ENCODE measurements at places on chromosomes 4 and X.

GRCh38 chr4:134691915-134692314 is 490.3 kb upstream of the PABPC4L start:
- DNase-seq: no peak

GRCh38 chrX:85215946-85216345 is 27.6 kb downstream of the SATL1 start:
- no peak for DNase-seq

- no peak for DNase-seq
Measured at GRCh38 chr4:147709999-147710398, 21.9 kb upstream of the ARHGAP10 start.

DNA sequence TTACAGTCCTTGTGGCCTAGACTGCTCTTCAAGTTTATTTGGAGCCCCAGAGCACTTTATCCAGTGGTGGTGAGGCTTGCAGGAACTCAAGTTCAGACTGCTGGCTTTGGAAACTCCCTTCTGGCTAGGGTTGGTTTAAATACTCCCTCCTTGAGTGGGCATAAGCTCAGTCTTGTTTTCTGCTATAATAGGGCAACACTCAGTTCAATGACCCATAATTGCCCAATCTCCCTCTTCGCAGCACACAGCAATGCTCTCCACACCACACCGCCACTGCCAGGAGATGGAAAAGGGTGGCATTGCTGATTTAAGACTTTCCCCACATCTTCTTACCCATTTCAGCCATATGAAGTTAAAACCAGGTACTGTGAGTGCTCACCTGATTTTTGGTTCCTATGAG is 27.9 kb upstream of the USP38 start:
- no peak for DNase-seq

DNA sequence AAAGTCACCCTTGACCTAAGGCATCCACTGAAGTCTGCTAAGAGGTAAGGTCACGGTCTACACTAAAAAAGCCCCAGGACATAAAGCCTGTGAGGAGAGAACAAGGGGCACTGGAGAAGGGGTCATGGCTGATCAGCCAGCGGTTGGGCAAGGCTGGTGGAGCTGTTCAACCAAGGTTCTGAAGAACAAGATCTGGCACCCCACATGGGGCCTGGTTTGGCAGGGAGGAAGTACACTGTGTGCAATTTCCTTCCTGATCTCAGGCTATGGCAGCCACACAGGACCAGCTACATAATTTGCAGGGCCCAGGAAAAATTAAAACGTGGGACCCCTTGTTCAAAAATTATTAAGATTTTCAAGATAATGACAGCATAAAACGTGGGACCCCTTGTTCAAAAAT is 14.1 kb upstream of the BRS3 start:
- DNase-seq: no peak

GRCh38 chr4:169921237-169921636 is 105.0 kb downstream of the MFAP3L start:
- no peak for DNase-seq

DNA sequence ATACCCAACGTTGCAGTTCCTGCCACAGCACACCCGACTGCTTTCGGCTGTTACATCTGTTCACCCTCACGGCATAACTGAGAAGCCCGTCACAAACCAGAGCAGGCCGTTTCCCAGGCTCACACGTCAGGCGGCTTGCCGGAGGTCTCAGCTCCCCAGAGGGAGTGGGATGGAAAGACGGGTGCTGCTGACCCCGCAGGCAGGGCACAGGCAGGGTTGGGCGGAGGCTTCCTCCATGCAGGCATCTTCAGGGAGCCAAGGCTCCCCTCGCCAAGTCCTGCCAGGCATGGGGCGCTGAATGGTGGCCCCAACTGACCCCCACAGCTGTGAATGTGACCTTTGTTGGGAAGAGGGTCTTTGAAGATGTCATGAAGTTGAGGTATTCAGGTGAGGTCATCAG is 57.5 kb downstream of the ACOX3 start:
- DNase-seq: no peak

DNA sequence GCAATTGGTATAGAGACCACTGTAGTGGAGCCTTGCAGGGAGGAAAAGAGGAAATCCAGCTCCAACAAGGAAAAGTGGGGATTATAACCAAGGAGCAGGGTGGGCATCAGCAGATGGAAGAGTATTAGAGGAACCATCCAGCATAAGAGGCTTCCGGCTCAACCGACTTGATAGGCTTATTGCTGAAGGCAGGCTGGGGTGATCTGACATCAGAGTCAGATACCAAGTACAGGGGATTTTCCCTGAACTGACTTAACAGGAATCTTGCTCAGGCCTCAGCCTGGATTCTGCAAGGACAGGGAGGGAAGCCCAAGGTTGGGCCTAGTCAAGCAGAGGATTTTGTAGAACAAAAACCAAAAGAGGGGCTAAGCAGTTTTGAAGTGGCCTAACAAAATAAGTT is 129.6 kb downstream of the DCLK2 start:
- DNase-seq: no peak

GRCh38 chr4:78651250-78651860 is 99.8 kb downstream of the ANXA3 start:
- DNase-seq: no peak

DNA sequence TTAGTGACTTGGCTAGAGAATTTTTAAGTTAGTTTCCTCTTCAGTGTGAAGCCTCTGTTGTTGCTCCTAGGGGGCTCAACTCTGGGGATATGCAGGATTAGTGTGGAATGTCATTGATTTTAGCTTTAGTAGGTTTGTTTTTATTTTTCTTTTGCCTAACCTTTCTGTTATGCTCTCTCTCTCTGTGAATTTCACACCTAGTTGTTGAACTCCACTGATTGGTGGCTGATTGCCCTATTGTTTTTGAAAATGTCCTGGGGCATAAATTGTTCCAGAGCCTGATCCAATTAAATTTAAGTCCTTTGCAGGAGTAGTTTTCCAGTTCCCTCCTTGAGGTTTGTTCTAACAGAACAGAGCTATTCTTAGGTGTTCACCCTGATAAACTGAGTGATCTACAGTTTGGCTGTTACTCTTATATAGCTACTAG is 393.3 kb upstream of the CTSO start:
- DNase-seq: peak; percentile 11

DNA sequence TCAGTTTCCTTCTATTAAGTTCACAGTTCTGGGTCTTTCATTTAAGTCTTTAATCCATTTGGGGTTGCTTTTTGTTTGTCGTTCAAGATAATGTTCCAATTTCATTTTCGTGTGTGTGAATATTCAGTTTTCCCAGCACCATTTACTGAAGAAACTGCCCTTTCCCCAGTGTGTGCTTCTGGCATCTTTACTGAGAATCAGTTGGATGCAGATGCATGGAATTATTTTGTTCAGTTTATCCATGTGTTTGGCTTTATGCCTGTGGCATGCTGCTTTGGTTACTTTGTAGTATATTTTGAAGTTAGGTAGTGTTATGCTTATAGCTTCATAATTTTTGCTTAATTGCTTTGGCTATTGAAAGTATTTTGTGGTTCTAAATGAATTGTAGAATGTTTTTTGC is 163.8 kb upstream of the HDX start:
- DNase-seq: no peak

DNA sequence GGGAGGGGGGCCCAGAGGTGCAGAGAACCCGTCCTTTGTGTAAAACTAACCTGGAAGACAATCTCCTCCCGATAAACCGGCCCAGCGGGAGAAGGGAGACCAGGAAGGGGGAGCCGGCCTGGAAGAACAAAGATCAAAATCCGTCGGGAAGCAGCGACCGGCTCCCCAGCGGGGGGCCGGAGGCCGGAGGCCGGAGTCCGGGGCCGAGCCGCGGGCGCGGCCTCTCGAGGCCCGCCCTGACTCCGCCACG is 552 bp downstream of the ZDHHC9 start:
- DNase-seq: no peak

- no peak for DNase-seq
Measured at GRCh38 chrX:154648931-154649330, 4.4 kb downstream of the CTAG2 start.

- DNase-seq: no peak
Measured at GRCh38 chr4:24244663-24245490, 339.5 kb downstream of the DHX15 start.

GRCh38 chr4:124178449-124179021 is 534.0 kb downstream of the ANKRD50 start:
- DNase-seq: no peak

GRCh38 chr4:4637710-4638109 is 95.9 kb upstream of the STX18 start:
- DNase-seq: no peak

DNA sequence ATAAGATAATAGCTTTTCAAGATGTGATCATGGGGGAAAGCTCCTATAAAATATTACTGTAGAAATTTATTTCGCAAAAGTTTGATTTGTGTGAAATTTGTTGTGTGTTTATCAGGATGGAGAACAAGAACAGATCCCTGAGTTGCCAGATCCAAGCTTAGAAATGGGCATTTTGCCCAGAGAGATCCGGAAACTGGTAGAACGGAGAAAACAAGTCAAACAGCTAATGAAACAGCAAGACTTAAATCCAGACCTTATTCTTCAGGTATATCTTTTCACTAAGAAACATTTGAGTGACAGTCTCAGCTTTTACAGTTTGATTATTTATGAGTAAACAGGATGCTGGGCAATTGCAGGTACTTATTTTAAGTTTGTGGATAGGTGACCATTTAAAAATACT is 54.5 kb downstream of the POLA1 start:
- DNase-seq: no peak

GRCh38 chr4:80948995-80949394 is 81.5 kb upstream of the BMP3 start:
- no peak for DNase-seq

DNA sequence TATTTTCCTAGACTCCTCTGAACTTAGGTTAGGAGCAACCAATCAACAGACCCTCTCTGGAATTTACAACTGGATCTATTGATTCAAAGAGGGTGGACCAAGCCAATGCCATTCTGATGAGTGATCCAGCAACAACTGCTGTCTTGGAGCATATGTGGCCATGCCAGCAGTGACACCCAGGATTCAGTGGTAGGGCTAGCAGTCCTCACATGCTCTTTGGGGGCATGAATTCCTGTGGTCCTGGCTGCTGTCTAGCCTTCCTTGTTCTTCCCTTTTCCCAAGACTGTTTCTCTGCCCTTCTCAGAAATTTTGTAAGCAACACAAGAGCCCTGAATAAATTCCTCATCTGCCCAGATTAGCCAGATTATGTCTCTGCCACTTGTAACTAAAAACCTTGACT is 61.5 kb upstream of the GATB start:
- DNase-seq: no peak

DNA sequence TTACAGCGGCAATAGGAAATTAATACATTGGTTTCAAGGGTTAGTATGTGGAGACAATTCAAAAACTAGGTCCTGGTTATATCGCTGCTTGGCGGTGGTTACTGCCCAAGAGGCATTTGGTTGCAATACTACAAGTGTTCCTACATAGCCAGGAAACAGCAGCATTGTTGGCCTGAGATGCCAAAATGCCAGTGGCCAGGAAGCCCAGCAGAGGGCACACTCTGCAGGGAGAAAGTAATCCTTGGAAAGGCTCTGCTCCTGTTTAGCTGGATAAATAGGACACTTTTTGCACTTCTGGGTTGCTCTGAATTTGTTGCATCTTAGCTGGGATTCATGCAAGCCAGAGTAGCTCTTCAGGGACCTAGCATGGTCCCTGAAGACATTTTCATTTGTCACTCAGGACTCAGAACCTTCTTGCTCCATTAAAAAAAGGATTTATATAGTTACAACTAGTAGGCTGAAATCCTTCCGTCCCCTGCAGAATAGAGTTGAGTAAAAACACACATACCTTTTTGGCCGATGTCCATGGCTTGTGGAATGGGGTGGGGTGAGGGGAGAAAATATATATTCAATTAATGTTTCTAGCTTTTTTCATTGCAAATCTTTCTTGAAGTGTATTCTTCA is 8.1 kb upstream of the GPR119 start:
- DNase-seq: peak; percentile 16

- no peak for DNase-seq
Measured at GRCh38 chr4:5664778-5665177, 43.6 kb downstream of the EVC2 start.

- DNase-seq: no peak
Measured at GRCh38 chrX:41721590-41721989, 2.4 kb upstream of the GPR82 start.

GRCh38 chrX:107880054-107880610 is 54.5 kb downstream of the MID2 start:
- no peak for DNase-seq

DNA sequence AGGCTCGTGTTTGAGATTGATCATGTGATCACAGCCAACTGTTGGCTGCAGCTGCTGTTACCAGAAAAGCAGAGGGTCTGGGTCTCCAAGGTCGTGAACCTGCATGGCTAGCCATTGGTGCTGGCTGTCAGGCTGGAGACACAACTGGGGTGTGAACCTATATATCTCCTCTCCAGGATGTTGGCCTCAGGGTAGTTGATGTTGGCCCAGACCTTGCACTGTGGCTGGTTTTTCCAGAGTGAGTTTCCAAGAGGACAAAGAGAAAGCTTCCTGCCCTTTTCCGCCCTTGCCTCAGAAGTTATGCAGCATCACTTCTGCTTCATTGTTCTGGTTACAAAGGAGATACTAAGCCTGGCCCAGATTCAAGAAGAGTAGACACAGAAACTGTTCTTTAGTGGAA is 607.8 kb upstream of the HS3ST1 start:
- DNase-seq: no peak

GRCh38 chrX:124275182-124275894 is 57.1 kb upstream of the TEX13D start:
- no peak for DNase-seq

GRCh38 chr4:15956179-15956850 is 6.7 kb downstream of the FGFBP2 start:
- DNase-seq: peak; percentile 63

DNA sequence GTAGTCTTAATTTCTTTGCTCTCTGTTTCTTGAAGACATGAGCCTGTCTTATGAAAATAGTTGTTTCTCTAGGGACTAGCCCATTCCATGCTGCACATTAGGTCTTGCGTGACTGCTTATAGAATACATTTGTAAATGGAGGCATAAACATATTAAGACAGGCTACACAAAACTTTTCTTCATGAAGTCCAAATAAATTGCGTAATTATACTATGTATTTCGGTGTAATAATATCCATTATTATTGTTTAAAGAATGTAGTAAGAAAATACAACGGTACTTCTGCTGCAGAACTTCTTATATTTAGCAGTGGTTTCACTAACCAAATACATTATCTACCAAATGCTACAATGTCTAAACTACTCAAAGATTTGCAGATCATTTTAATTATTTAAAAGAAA is 8.5 kb upstream of the NAA11 start:
- no peak for DNase-seq

DNA sequence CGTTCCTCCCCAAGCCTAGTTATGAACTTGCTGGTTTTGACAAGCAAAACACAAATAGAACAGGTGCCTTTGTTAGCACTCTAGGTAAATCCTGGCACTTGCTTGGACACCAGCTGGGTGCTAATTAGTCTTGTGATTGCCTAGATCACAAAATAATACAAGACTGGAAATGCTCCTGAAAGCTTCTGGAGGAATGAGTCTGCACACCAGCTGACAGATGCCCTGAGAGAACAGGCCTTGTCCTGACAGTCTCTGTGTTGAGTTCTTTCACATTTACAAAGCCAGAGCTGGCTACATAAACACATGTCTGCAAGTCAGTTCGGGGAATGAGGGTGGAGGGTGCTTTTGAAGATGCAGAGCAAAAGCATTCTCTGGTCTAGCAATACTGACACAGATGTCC is 93.8 kb downstream of the ELOVL6 start:
- DNase-seq: no peak

GRCh38 chrX:84907324-84907968 is 96.2 kb upstream of the APOOL start:
- DNase-seq: no peak

Measured in iPS DF 6.9 (cell line).